NCI-H524 treated with DMSO at 0.1 percent for 48 hours (cell line): ENCODE measurements at places on chromosomes 6 and 20.

DNA sequence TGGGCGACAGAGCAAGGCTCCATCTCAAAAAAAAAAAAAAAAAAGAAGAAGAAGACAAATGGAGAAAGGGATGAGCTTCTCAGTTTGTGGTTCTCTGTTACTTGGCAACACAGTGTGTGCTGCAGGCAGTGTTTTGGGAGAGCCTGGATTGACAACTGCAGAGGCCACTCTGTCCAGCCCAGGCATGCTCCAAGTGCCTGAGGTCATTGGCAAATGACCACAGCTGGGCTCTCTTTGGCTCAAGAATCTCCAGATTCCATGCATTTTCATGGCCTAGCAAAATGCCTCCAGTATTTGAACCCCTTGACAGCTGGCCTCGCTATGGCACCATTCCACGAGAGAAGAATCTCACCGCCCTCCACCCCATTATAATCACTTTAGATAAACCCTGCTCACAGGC lies 126.2 kb downstream of the ANKRD60 start:
- no peak for DNase-seq

DNA sequence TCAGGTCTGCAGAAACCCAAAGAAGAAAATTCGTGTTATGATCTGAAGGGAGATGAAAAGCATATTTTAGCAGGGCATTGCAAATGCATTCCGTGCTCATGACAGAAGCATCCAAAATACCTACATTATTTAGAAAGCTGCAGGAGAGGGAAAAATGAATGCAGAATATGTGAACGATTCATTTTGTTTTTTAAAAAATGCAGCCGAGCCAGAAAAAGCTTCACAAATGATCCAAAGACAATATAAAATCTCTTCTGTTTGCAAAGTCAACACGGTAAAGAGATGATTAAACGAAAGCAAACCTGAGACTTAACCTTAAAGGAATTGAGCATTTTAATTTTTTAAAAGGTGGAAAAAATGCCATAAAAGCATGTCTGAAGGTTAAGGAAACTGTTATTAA lies 136.1 kb upstream of the SULF2 start:
- DNase-seq = no peak

DNA sequence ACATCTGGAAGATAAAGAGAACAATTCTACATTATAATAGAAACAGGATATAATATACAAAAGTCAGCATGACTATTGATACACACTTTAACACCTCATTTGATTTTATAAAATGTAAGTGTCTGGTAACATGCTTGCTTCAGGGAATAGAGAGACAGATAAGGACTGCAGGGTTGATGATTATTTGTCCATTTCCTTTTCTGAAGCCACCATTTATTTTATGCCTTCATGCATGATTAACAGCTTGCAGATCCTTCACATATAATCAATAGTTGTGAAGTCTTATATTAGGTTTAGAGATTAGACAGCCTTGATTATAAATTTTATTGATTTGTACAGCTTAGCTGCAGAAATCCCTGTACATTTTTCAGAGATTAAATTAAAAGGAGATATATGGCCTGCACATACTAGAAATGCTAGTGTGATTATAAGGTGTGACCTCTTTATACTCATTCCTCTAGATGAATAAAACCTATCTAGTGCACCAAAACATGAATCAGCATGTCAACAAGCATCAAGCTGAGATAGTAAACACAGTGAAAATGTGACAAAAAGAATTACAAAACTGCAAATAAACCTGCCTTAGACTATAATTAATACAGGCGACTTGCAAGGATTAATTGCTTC lies 198.8 kb upstream of the THEMIS start:
- no peak for DNase-seq

DNA sequence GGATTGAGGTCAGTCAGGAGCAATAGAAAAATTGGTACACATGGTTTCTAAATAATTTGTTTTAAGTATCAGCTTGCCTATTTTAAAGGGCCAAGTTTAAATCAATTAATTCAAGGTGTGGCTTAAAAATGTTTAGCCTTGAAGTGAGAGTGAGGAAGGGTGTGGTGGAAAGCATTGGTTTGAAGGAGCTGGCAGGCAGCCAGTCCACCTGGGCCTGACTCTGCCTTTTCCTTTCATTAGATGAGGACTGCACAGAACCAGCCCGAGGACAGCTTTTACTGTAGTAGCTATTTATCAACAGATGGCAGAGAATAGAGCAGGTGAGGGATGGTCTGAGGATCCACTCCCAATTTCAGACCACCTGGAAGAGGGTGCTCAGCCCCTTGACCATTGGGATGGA lies 42.4 kb downstream of the DHX35 start:
- DNase-seq = no peak

GRCh38 chr6:166900956-166901607 lies 55.3 kb downstream of the RNASET2 start:
- DNase-seq = no peak
